ENCODE measurements at places on chromosomes 3 and 15. TPM values are rescaled to one million over a fixed set of nuclear protein-coding genes. Genes with fewer than 3 reads are reported as not detected.

DNA sequence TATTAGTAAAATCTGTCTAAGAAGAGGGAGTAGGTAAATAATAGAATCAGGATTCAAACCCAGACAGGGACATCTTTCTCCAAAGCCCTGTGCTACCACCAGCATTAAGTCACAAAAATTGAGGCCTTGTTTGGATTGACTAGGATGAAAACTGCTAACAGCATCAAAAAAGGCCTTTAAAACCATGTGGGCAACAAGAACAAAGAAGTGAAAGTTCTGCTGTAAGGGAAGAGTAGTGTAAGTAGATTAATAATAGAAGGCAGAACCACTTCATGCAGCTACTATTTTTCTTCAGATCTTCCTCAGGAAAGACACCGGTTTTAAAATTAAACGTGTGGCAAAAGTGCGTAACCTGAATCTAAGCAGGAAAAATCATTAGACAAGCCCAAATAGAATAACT is 15.3 kb upstream of the KBTBD12 start:
- no peaks in the 10 kb centered on the region for H3K4me1 ChIP-seq
- no peak overlapping the region for H3K4me3 ChIP-seq
- no peak for DNase-seq
- H3K27ac ChIP-seq = no peak overlapping the region
- peaks cover 23% of the 10 kb centered on the region for H3K27me3 ChIP-seq

DNA sequence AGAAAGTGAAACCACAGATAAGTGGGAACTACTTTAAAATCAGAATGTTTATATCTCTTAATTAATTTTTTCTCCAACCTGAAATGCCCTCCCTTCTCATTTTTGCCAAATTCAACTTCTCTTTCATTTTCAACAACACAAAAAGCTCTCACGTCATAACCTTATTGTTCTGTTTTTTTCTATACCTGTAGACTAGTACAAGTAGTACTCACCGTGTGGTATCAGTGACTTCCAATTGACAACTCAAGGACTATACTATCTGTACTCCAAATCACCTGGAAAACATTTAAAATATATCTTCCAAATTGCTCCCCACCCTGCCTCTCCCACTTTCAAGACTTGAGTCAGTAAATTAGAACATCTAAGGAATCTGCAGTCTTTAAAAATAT is 72.8 kb upstream of the ZNF280D start:
- peak overlapping the region; percentile 77 for H3K4me3 ChIP-seq
- H3K36me3 ChIP-seq = peaks cover 19% of the 10 kb centered on the region
- H3K4me1 ChIP-seq = peaks cover 16% of the 10 kb centered on the region
- H3K27ac ChIP-seq = peak overlapping the region; percentile 9
- no peak for DNase-seq

- no peaks in the 10 kb centered on the region for H3K4me1 ChIP-seq
- H3K36me3 ChIP-seq = no peaks in the 10 kb centered on the region
- H3K27ac ChIP-seq = no peak overlapping the region
- DNase-seq = no peak
- H3K4me3 ChIP-seq = no peak overlapping the region
Measured at GRCh38 chr3:182139627-182140357, 428.1 kb downstream of the SOX2 start.

GRCh38 chr3:179927191-179927590 is 109.5 kb downstream of the PEX5L start:
- peaks cover 4% of the 10 kb centered on the region for H3K27me3 ChIP-seq
- H3K36me3 ChIP-seq = no peaks in the 10 kb centered on the region
- H3K4me3 ChIP-seq = no peak overlapping the region
- H3K4me1 ChIP-seq = peaks cover 16% of the 10 kb centered on the region

DNA sequence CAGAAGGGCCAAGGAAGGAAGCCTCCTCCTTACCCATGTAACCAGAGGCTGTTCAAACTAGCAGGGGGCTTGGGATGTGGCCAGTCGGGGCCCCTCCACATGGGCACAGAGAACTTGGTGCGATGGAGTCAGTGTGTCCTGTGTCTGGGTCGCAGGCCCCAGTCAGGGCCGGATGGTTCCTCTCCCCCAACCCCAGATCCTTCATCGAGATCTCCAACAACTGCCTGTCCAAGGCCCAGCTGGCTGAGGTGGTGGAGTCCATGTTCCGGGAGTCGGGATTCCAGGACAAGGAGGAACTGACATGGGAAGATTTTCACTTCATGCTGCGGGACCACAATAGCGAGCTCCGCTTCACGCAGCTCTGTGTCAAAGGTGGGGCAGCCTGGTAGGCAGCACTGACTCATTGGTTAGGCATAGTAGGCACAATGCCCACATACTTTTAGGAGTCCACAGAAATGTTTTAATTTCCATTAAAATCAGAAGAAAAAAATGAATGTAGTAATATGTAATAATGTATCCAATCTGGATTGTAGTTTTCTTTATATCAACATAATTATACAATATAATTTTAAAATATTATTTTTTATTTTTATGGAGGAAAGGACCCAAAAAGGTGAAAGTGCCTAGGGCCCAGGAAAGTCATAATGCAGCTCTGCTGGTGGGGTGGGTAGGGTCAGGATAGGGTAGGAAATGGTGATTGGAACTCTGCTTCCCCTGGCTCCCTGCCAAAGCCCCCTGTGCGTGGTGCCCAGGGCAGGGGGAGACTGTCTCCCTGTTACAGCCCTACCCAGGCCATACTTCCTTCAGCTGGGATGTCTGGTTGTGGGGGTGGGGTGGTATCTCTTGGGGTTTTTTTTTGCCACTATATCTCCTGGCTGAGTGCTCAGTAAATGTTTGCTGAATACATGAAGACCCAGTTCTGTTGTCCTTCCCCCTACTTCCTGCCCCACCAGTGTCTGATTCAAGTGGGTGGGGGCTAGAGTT is 18.6 kb downstream of the DUOX1 start:
- no peak for DNase-seq
- no peak overlapping the region for H3K27ac ChIP-seq
- H3K4me3 ChIP-seq = no peak overlapping the region

The CLDN18 gene
- total RNA-seq = not detected

The DUOXA2 gene
- not detected for total RNA-seq

The NT5DC2 gene
- 181 TPM for total RNA-seq

- H3K4me1 ChIP-seq = peaks cover 9% of the 10 kb centered on the region
- DNase-seq = no peak
- H3K36me3 ChIP-seq = no peaks in the 10 kb centered on the region
- H3K27me3 ChIP-seq = peaks cover 11% of the 10 kb centered on the region
- H3K4me3 ChIP-seq = no peak overlapping the region
Measured at GRCh38 chr3:186989429-186989828, 59.1 kb downstream of the ST6GAL1 start.

DNA sequence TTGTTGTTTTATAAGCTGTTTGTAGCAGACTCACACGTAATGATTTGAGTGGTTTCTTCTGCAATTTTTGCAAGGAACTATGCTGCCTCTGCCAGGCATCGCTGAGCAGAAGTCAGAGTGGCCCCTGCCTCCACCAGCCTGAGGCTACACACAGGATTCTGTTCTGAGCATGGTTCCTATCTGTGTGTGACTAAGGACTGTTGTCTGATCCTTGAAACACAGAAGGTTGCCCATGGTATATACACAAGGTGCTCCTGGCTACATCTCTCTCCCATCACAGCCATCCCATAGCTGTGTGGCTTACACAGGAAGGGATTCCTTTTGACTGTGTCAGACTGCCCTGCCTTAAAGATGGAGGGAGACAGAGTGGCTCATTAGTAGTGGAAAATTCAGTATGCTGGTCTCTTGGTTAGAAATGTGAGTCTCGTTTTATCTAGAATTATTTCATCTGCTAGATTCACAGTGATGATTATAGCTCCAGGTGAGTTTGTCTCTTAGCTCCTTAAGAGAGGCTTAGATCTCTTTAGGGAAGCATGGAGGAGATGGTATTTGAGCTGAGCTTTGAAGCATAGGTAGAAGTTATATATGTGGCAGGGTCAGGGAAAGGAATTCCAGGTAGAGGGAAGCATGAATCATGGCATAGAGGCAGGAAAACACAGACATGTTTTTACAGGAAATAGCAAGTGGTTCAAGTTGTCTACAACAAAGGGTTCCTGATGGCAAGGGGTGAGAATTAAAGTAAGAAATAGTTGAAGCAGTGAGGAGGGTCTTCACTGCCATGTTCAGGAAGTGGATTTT is 37.5 kb downstream of the SNAPC5 start:
- H3K27ac ChIP-seq = peak overlapping the region; percentile 93
- peaks cover 43% of the 10 kb centered on the region for H3K4me1 ChIP-seq
- DNase-seq = peak; percentile 85
- no peaks in the 10 kb centered on the region for H3K27me3 ChIP-seq
- H3K4me3 ChIP-seq = peak overlapping the region; percentile 79
- H3K36me3 ChIP-seq = peaks cover 15% of the 10 kb centered on the region

The NR2E3 gene
- not detected for total RNA-seq

GRCh38 chr3:171396048-171396447 is 64.2 kb downstream of the TNIK start:
- H3K27ac ChIP-seq = no peak overlapping the region
- DNase-seq = no peak
- no peaks in the 10 kb centered on the region for H3K27me3 ChIP-seq
- H3K4me1 ChIP-seq = peaks cover 23% of the 10 kb centered on the region
- H3K4me3 ChIP-seq = no peak overlapping the region

DNA sequence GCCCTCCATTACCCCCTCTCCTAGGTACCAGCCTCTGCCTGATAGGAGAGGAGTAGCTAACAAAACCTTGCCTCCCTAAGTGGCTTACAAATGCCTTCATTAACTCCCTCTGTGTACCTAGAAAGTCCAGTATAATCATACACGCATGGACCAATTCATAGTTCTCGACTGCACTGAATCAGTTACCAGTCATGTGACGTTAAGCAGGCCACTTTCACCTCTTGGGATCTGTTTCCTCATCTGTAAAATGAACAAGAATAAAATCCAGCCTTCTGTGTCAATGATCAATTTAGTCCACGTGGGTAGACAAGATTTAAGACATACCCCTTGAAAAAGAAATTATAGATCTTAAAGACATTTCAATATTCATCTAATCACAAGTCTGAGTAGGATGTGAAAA is 72.2 kb downstream of the TRIM69 start:
- no peak for DNase-seq
- no peak overlapping the region for H3K4me3 ChIP-seq
- H3K4me1 ChIP-seq = no peaks in the 10 kb centered on the region
- no peak overlapping the region for H3K27ac ChIP-seq
- peaks cover 25% of the 10 kb centered on the region for H3K27me3 ChIP-seq
- no peaks in the 10 kb centered on the region for H3K36me3 ChIP-seq

GRCh38 chr3:49607105-49607591 is 52.9 kb downstream of the BSN start:
- peaks cover 26% of the 10 kb centered on the region for H3K4me1 ChIP-seq
- no peak overlapping the region for H3K4me3 ChIP-seq
- no peaks in the 10 kb centered on the region for H3K36me3 ChIP-seq
- no peak for DNase-seq
- H3K27ac ChIP-seq = no peak overlapping the region

DNA sequence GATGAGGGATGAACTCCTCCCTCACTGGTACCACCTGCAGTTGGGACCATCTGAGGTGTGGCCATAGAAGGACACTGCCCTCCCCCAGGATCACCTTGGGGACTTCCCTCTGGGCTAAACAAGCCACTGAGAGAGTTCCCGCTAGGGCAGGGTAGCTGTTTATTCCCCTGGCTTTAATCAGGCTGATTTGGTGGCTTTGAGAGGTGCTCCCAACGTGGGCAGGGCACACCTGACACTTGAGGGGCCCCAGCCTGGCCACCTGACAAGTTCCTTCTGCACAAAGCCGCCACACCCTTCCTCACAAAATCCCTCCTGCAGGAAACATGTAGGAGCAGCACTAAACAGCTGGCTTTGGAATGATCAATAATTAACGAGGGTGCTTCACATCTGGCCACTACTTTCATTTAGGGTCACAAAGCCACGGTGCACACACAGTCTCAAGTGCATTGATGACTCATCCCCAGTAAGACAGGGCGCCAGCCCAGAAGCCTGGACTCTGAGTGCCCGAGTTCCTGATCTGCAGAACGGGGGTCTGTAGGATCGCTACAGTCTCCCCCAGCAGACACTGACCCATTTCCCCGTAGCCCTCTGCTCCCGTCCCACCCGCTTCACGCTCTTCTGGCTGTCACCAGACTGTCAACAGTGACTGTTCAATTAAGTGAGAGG is 75.1 kb downstream of the ATP10A start:
- peak overlapping the region; percentile 97 for H3K27ac ChIP-seq
- H3K4me1 ChIP-seq = peaks cover 91% of the 10 kb centered on the region
- peak; percentile 44 for DNase-seq

The CD80 gene
- total RNA-seq = not detected

- H3K4me3 ChIP-seq = no peak overlapping the region
- no peaks in the 10 kb centered on the region for H3K36me3 ChIP-seq
- no peak for DNase-seq
Measured at GRCh38 chr3:112858410-112859069, 11.9 kb upstream of the CD200R1L start.

DNA sequence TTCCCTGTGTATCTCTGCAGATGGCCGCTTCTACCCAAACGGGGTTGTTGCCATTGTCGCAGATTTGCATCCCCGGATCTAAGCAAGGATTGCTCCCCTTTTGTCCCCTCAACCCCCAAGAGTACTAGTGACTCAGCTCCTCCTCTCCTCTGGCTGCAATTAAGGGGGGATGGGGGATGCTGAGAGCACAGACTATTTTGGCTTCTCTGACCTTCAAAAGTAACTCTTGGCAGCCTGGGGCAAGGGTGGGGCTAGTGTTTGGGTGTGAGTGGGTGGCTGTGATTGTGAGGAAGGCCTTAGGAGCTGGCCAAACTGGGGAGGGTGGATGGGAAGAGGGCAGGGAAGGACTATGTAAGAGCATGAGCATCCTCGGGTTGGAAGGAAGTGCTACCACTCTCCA is 1.2 kb upstream of the MAP1A start:
- peaks cover 10% of the 10 kb centered on the region for H3K36me3 ChIP-seq
- peak overlapping the region; percentile 99 for H3K4me3 ChIP-seq
- H3K27ac ChIP-seq = peak overlapping the region; percentile 90

The LRRC31 gene
- not detected for total RNA-seq

- no peak overlapping the region for H3K27ac ChIP-seq
- no peaks in the 10 kb centered on the region for H3K36me3 ChIP-seq
- no peak overlapping the region for H3K4me3 ChIP-seq
- DNase-seq = no peak
- H3K4me1 ChIP-seq = no peaks in the 10 kb centered on the region
Measured at GRCh38 chr3:90034038-90034437, 926.6 kb downstream of the EPHA3 start.

DNA sequence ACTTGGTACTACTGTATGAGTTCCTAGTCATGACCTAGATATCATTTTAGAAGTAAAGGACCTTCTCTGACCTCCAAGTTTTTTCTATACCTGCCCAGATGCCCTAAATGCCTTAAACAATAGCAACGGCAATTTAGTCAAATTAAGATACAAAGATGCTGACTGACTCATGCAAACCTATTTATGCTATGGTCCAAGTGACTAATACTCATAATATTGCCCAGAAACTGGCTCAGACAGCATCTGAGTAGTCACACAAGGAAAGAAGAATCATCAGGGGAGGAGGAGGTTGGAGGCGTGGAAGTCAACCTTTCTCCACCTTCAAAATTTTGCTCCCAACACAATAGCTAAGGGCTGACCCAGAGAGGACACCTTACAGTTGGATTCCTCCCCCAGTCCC is 6.8 kb downstream of the FYCO1 start:
- H3K4me1 ChIP-seq = peaks cover 94% of the 10 kb centered on the region
- peak overlapping the region; percentile 98 for H3K27ac ChIP-seq
- H3K27me3 ChIP-seq = peaks cover 3% of the 10 kb centered on the region
- DNase-seq = peak; percentile 89
- H3K4me3 ChIP-seq = peak overlapping the region; percentile 61
- peaks cover 5% of the 10 kb centered on the region for H3K36me3 ChIP-seq

The PDIA3 gene
- 673 TPM for total RNA-seq

The HGD gene
- total RNA-seq = not detected
